Stimulated activated naive CD4-positive, alpha-beta T cell treated with Interleukin-2 at 50 U/mL for 16 hours (primary cell): ENCODE measurements at places on chromosomes 6 and 20.

DNA sequence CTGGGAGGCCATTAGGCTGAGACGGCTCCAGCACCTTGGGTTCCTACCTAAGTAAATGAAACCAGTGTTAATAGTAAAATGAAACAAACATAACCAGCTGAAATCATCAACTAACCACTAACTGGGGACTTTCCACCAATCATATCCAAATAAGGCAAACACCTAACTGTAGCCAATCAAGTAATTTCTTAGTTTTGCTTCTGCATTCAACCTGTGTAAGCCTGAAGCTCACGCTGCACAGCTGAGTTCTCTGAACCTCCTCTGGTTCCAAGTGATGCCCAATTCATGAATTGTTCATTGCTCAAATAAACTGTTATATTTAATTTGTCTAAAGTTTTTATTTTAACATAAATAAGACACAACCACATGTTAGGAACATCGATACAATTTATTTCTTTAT is 22.5 kb downstream of the KLHL32 start:
- no peak for DNase-seq

- DNase-seq, result no peak
Observed at GRCh38 chr6:15160812-15161211, 85.1 kb upstream of the JARID2 start.

DNA sequence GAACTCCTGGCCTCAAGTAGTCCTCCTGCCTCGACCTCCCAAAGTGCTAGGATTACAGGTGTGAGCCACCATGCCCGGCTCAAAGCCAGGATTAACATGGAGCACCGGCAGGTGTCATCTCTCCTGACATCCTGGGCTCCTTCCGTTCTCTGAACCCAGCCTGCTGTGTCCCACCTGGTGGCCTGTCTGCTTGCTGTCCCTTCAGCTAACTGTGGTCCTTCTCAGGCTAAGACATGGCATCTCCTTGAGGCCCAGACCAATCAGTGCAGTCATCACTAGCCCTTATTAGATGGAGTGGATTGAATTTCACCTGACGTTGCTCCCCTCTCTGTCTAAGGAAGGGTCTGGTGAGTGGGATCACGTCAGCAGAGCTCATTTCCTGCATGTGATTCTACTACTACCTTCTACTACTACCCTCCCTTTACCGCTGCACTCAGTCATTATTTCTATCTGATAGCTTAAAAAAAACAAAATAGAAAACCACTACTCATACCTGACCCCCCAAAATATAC is 28.0 kb upstream of the SYNJ2 start:
- no peak for DNase-seq

DNA sequence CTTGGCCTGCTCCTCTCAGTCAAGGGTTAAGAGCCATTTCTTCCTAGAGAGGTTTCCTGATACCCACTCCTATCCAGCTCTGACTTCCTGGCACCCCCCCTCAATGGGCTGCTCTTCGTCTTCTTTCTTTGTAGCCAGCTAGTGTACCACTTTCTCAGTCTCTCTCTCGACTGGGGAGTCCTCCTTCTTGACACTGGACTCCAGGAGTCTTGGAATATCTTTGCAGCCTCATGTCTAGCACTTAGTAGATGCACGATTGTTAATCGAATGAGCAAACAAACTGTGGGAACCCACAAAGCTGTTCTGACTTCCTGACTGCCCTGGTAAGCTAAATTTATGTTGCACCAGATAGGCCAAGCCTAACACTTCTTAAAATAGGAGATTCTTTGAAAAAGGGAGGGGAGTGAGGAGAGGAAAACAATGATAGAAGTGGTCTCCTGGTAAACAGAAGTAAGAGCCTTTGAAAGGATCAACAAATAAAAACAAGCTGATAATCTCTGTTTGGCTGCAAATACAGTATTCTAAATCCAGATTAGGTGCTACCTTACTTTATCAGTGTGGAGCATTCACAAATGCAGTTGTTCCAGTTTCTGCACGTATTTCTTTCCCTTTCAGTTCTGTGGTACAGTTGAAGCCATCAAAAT is 160.1 kb upstream of the CITED2 start:
- no peak for DNase-seq

DNA sequence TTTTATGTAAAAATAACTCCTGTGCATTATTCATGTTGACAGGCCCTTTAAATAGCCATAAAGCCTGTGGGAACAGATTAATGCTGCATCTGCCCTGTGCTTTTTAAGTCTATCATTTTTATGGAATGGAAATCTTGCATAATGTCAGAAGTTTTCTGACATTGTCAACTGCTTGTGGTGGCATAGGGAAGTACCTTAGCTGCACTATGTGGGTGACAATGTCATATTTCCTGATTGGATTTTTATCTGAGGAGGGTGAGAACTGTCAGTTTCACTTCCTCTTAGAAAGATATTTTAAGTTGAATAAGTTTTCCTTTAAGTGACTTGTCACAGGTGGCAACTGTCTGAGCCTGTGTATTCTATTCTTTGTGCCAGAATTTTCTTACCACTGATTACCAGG is 267.9 kb downstream of the PLCB1 start:
- no peak for DNase-seq

GRCh38 chr20:59443550-59443949 is 143.1 kb downstream of the EDN3 start:
- DNase-seq, result no peak

DNA sequence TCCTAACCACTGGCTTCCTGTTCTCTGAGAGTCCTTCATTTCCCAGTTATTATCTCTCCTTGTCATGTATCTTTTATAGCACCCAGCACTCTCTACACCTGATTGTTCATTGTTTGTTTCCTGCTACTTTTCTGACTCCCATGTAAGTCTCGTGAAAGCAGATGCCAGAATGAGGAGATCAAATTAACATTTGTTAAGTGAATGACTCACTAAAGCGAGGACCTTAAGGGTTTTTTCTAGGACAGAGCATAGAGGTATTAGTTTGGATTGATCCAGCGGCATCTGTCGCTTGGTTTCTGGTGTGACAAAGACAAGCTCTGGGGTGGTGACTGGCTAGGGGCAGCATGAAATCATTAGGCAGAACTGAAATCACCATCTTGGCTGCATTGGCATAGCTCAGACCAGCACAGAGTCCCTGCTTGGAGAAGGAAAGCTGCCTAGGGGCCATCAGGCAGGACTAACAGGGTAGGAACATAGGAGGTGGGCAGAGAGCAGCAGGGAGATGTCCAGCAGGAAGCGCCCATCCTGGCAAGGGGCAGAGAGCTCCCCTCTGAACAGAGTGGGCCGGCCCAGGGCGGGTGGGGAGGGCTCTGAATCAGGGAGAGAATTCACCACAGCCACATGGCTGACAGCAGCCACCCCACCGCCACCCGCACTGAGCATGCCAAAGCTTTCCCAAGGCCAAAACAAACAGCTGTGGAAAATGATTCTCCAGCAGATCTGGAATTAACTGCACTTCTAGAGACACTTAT is 97.1 kb upstream of the CEP85L start:
- no peak for DNase-seq

DNA sequence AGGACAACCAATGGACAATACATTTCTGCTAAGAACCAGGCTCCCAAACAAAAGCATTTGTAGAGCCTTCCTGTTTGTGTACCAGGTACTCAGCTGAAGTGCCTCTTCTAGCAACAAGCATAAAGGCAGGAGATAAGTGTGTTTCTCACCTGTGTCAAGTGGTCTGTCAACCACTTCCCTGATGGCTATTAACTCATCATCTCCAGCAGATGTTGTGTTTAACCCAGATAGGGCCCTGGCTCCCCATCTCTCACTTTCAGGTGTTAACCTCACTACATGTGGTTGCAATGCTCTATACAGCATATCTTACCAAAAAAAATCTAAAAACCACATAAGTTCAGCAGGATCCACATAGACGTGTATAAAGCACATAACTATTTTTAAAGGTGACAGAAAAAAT is 9.6 kb upstream of the IL17A start:
- DNase-seq, result no peak

- no peak for DNase-seq
Observed at GRCh38 chr20:7571521-7572055, 368.7 kb downstream of the HAO1 start.

DNA sequence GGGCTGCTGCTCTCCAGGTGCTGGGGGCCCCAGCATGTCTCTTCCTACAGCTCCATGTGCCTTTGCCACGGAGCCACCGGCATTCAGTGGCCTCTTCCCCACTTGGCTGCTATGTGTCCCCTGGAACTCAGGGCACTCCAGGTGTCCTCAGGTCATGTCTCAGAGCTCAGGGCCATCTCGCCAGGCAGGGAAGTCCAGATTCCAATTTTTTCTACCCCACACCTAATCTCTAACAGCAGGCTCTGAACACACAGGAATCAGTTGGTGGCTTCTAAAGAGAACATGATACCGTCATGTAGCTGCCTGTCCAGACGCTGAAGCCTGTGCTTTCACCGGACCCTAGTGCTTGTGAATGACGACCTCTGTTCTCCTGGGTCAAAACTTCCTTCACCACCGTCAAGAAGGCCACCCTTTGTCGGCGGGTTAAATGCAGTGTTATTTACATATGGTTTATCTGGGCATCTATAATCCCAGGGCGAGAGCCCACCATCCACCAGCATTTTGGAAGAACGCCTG is 4.2 kb upstream of the SLCO4A1 start:
- DNase-seq, result no peak

- DNase-seq, result no peak
Observed at GRCh38 chr6:100633096-100633777, 168.5 kb upstream of the SIM1 start.

DNA sequence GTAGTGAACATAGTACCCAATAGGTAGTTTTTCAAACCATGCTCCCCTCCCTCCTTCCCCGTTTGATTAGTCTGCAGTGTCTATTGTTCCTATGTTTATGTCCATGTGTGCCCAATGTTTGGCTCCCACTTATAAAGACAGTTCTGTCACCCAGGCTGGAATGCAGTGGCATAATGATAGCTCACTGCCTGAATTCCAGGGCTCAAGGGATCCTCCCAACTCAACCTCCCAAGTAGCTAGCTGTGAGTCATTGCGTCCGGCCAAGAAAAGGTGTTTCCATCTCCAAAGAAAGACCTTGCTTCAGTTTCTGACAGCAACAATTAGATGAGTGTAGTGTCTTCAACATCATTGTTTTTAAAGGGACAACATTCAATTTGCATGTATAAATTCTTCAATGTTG is 131.1 kb upstream of the CEP162 start:
- DNase-seq, result no peak

GRCh38 chr20:1997483-1998192 is 3.8 kb upstream of the PDYN start:
- no peak for DNase-seq

DNA sequence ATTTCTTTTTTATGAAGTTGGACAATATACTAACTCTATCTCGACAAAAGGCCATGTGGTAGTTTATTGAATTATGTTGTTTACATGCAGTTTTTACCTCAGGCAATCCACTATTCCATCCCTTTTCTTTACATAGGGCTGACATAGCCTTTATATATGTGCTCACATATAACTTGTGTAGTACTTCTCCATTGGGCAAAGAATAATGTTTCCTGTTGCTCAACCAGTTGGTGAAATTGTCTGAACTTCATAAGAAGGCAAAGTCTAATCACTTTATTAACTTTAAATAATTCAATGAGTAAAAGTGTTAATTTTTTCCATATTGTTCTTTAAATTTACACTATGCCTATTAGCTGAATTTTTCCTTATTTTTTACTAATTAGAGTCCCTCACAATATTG is 1272.1 kb downstream of the EPHA7 start:
- no peak for DNase-seq

DNA sequence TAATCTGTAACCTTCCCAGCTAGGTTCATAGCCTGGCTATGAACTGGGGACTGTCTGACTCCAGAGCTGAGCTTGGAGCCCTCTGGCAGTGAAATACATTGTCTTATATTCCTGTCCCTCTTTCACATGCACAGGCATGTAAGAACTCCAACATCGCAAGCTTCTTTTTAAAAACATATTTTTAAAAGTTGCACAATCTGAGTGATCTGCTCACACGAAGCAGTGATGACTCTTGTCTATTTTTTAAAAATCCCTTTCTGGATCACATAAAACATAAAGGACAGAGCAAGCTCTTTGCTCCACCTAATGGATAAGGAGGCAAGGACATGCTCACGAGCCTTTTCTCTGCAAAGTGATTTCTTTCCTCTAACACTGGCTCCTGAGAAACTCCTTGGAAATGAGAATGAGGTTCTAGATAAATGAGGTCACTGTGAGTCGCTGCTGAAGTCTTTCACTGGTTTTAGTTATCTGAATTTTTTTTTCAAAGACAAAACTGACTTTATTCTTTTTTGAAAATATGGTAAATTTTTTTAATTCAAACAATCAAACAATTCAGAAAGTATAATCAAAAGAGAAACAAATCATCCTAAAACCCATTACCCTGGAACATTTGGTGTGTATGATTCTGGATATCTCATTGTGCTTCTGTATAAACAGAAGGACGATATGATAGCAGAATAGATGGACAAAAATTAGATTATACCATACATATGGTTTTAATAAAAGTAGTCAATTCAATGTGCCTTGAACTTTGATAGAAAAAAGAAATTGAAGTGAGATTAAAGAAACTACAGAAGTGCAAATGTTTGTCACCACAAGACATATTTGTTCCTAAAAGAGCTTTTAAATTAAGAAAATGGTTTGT is 30.8 kb downstream of the IL20RA start:
- DNase-seq, result no peak

GRCh38 chr6:157121897-157122296 is 201.4 kb downstream of the TMEM242 start:
- no peak for DNase-seq
